ENCODE measurements at places on chromosomes 5 and 9. TPM values are rescaled to one million over a fixed set of nuclear protein-coding genes. Genes with fewer than 3 reads are reported as not detected.
A peak's percentile ranks its signal among the peaks of the same experiment; 100 is the strongest.

PGM5 gene
- not detected for total RNA-seq

HTR4 gene
- total RNA-seq, result not detected

GRCh38 chr5:146751781-146752401, 126.7 kb downstream of the PPP2R2B start:
- no peak for DNase-seq

UBE2QL1 gene
- 0.43 TPM for total RNA-seq

DNA sequence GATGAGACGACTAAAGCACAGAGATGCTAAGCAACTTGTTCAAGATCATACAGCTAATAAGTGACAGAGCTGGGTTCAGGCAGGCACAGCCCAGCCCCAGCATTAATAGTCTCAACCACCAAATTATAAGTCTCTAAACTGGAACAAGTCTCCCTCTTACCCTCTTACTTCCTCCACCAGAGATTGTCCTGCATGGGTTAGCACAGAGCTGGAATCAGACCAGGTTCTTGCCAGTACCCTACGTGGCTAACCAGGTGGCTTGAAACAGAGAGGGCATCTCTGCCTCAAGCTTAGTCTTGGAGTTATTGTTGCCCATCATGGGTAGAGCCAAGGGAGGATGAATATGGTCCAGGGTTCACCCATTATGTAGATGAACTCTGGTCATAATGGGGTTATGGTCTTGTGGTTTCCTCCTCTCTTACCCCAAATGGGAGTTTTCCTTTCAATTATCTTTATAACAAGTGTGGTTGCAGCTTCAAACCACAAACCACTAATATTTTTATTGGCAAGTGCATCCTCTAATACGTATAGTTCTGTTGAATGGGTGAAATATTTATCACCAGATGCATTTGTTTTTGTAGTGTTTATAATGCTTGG, 8.3 kb upstream of the XPA start:
- DNase-seq, result no peak

GRCh38 chr9:108073823-108074222, 584.3 kb upstream of the KLF4 start:
- DNase-seq, result no peak

DNA sequence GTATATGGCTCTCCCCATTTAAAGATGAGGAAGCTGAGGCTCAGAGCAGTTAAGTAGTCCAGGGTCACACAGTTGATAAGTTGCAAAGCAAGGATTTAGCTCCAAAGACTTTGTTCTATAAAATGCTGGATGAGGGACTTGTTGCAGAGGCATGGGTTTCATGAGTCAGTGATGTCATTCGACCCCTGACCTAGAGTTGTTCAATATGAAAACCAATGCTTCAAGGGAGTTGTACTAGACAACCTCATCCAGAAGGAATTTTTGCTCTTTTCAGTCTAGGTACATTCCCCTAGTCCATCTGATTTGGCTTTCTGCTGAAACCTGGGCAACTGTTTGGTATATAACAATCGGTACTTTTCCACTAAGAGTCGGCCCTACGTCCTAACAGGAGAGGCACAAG, 550.4 kb downstream of the EBF1 start:
- DNase-seq, result no peak

GRCh38 chr5:14716755-14717752, 52.5 kb downstream of the OTULIN start:
- DNase-seq, result no peak

- DNase-seq, result no peak
These were observed 247.0 kb downstream of the YTHDC2 start for GRCh38 chr5:113760486-113760885.

DNA sequence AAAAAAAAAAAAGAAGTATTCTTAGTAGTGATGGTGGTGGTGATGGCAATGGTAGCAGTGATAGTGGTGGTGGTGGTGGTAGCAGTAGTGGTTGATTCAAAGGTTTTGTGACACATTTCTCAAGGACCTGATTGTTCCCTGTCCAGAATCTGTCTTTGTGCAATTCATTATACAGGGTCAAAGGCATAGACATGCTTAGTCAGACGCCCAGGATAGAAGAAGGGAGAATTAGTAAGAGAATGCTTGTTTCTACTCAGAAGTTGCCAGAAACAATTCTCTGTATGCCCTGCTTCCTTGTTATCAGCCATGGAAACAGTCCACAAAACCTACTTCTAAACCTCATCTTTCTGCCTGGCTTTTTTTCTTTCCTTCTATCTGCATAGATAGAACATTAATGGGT, 89.4 kb downstream of the SLC44A1 start:
- no peak for DNase-seq

GRCh38 chr9:91422758-91423711, 597 bp downstream of the NFIL3 start:
- DNase-seq, result peak; percentile 72

GRCh38 chr9:133787754-133788025, 49.5 kb upstream of the SARDH start:
- DNase-seq, result no peak

DNA sequence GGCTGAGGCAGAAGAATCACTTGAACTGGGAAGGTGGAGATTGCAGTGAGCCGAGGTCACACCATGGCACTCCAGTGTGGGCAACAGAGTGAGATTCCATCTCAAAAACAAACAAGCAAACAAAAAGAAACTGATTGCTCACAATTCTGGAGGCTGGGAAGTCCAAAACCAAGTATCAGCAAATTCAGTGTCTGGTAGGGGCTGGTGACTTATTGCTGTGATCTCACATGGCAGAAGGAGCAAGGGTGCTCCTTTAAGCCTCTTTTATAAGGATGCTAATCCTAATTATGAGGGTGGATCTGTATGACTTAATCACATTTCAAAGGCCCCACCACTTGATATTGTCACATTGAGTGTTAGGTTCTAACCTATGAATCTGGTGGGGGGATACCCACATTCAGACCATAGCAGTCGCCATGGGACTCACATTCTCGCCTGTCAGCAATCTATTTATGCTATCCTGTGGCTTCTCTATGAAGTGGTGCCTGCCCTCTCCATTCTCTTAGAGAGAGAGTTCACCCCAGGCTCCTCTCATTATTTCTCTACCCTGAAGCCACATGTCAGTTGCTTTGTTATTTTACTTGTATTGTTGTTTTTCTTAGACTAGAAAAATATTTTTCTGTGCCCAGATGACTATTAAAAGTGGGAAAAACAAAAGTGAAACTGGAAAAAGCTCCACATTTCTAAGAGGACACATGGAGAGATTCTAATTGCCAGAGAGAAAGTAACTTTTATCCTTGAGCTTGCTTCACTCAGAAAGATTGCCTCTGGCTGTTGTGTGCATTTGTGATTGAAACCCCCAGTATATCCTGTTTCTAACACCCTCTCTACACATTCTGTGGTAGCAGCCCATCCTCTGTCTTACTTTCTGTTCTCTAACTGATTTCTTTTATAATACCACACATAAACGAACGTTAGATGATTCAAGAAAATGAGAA, 18.8 kb upstream of the PRLR start:
- DNase-seq, result no peak

DNA sequence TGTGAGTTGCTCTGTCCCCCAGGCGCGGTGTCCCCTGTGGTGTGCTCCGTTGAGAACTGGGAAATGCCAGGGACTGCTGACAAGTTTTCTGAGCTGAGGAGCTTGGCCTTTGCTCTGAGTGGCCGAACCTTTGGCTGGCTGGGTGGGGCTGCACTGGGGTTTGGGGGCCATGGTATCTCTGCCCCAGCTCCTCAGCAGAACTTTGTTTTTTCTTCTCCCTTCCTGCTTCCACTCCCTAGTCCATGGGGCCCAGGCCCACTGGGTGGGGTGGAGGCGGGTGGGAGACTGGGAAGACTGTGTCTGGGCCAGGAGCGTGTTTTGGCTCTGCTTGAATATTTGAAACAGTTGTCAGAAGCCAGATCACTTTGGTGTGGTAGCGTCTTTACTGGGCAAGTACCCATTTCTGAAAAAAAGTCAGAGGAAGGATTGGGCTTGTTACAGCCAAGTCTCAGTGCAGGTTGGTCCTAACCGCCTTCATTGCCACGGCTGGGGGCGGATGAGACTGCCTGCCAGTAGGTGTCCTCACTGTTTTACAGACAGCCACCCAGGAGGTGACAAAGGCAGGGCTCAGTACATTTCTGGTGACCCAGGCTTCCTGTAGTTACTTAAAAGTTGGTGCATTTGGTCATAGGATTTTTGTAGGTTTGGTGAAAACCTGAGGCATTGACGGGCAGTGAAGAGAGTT, 92.7 kb downstream of the DAB2IP start:
- no peak for DNase-seq

MYOZ3 gene
- 19.4 TPM for total RNA-seq

- no peak for DNase-seq
These were observed 58.9 kb downstream of the TTC39B start for GRCh38 chr9:15248081-15248480.

All from H1 (cell line).